ENCODE measurements at places on chromosomes 12 and 14. TPM values are rescaled to one million over a fixed set of nuclear protein-coding genes. Genes with fewer than 3 reads are reported as not detected.

KRT6C gene
- total RNA-seq, result not detected

MYF6 gene
- not detected for total RNA-seq

PIWIL1 gene
- total RNA-seq, result not detected

TPH2 gene
- not detected for total RNA-seq

GPD1 gene
- total RNA-seq, result 1.7 TPM

GPRC5D gene
- total RNA-seq, result not detected

SCNN1A gene
- total RNA-seq, result 0.25 TPM

ADGRD1 gene
- total RNA-seq, result 58.8 TPM

MYH6 gene
- 8,484 TPM for total RNA-seq

EID3 gene
- 3.3 TPM for total RNA-seq

KSR2 gene
- total RNA-seq, result 0.04 TPM

COCH gene
- total RNA-seq, result 3.2 TPM

COX8C gene
- total RNA-seq, result not detected

ESPL1 gene
- total RNA-seq, result 7.8 TPM

CCDC184 gene
- total RNA-seq, result 1.7 TPM

RD3L gene
- total RNA-seq, result 0.18 TPM

YAF2 gene
- total RNA-seq, result 59.8 TPM

NRXN3 gene
- total RNA-seq, result 0.69 TPM

PRIM1 gene
- total RNA-seq, result 6.0 TPM

CLEC6A gene
- total RNA-seq, result 0.21 TPM

C12orf60 gene
- 0.56 TPM for total RNA-seq

APAF1 gene
- total RNA-seq, result 13.6 TPM

NKX2-8 gene
- total RNA-seq, result not detected

TEAD4 gene
- total RNA-seq, result 31.9 TPM

SPX gene
- total RNA-seq, result 1.5 TPM

SLC25A47 gene
- total RNA-seq, result not detected

PTPRR gene
- not detected for total RNA-seq

CLEC4D gene
- total RNA-seq, result 0.56 TPM

SAMD15 gene
- 2.2 TPM for total RNA-seq

HVCN1 gene
- 2.9 TPM for total RNA-seq

ADAMTS20 gene
- total RNA-seq, result 0.33 TPM

MGP gene
- total RNA-seq, result not detected

CLEC7A gene
- not detected for total RNA-seq

RPL10L gene
- not detected for total RNA-seq

LRRK2 gene
- 7.9 TPM for total RNA-seq

AKAP3 gene
- 13.2 TPM for total RNA-seq

USP5 gene
- 145 TPM for total RNA-seq

NEUROD4 gene
- total RNA-seq, result not detected

METTL17 gene
- total RNA-seq, result 152 TPM

ZNF605 gene
- 6.6 TPM for total RNA-seq

KCNMB4 gene
- total RNA-seq, result 22.4 TPM

CISTR gene
- not detected for total RNA-seq

STYK1 gene
- total RNA-seq, result 0.74 TPM

MUCL1 gene
- not detected for total RNA-seq

ANO4 gene
- total RNA-seq, result 0.33 TPM

CCDC177 gene
- total RNA-seq, result 0.07 TPM

GUCY2C gene
- not detected for total RNA-seq

LALBA gene
- not detected for total RNA-seq

FBRSL1 gene
- 37.3 TPM for total RNA-seq

NTF3 gene
- 4.7 TPM for total RNA-seq

HOXC11 gene
- not detected for total RNA-seq

CRY1 gene
- total RNA-seq, result 36.5 TPM

MYO1H gene
- total RNA-seq, result 0.21 TPM

APOF gene
- total RNA-seq, result not detected

KRT78 gene
- total RNA-seq, result not detected

PROX2 gene
- total RNA-seq, result not detected

SYNDIG1L gene
- total RNA-seq, result 0.39 TPM

GNG2 gene
- total RNA-seq, result 3.6 TPM
